ENCODE measurements at places on chromosomes 3 and 15.
A peak's percentile ranks its signal among the peaks of the same experiment; 100 is the strongest.

DNA sequence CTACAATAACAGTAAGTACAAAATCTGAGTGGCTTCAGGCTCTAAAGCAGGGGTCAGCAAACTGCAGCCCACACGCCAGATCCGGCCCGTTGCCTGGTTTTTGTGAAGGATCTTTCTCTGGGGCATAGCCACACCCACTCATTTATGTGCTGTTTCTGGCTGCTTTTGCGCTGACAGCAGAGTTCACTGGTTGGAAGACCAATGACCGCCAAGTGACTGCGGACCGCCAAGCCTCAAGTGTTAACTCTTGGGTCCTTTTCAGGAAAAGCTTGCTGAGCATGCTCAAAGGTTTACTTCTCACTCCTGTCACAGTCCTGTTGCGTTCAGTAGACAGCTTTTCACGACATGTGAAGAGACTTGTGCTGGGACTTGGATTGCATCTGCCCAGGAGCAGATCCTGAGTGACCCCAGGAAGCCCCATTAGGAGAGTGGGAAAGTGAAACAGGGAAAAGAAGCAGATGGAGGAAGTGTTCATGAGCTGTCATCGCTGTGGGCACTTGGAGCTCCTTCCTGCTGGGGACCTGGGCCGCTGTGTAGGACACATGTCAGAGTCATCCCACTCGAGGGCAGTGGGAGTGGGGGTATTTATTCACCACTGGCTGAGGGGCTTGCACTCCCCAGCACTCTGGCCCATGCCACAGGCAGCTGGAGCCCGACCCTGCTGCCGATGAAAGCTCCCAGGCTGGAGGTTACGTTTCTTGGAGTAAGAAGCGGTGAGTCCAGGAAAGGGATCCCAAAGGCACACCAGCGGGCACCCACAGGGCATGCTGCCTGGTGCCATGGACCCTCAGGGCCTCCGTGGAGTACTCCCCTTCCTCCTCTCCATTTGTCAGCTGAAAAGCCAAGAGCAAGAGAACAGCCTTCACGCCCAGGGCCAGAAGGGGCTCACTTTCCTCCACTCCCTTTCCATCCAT lies 249.1 kb downstream of the PLCL2 start:
- no peak for DNase-seq

DNA sequence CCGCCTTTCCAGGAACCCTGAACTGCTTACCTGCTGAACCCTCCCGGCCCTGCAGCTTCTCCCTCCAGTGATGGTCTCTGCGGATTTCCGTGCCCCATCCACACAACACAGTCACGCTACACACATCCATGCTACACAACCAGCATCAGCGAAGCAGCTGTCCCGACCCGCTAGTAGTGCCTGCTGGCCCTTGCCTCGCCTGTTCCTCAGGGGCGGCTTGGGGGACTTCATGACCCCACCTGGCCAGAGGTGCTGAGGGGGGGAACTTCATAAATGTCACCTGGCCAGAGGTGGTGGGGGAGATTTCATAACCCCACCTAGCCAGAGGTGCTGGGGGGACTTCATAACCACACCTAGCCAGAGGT lies 530 bp upstream of the TUBGCP5 start:
- DNase-seq = no peak

DNA sequence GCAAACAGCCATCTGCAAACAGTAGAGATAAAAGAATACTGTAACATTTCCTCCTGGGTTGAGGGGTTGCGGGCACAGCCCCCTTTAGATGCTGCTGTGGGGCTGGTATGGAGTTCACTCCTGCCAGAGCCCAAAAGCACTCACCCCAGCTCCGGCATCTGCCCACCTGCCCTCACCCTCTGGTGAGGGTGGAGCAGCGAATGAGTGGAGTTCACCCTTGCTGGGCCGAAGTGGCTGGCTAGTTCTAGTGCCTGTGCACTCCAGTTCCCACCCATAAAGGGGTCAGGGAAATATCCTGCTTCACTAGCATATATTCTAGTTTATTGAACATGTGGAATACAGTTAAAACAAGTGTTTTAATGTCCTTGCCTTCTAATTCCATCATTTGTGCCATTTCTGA lies 209.7 kb upstream of the SGO1 start:
- no peak for DNase-seq

- no peak for DNase-seq
These were observed 36.8 kb upstream of the KIF23 start for GRCh38 chr15:69377216-69377970.

DNA sequence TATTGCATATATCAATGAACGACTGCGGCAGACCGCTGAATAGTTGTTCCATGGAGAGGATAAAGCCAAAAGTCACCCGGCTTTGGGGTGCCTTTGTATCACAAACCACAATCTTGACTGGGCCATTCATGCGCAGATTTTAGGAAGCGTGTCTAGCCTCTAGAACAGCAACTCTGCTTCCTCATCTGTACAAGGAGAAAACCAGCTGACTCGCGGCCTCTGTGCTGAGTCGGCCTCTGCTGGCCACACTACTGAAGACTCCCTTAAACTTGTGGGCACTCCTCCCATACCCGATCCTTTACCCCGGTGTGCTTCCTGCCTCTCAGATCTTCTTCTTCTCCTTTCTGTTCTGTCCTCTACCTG lies 872 bp downstream of the DLEC1 start:
- DNase-seq = peak; percentile 26

GRCh38 chr15:71601038-71601834 lies 209.1 kb upstream of the NR2E3 start:
- DNase-seq = no peak

DNA sequence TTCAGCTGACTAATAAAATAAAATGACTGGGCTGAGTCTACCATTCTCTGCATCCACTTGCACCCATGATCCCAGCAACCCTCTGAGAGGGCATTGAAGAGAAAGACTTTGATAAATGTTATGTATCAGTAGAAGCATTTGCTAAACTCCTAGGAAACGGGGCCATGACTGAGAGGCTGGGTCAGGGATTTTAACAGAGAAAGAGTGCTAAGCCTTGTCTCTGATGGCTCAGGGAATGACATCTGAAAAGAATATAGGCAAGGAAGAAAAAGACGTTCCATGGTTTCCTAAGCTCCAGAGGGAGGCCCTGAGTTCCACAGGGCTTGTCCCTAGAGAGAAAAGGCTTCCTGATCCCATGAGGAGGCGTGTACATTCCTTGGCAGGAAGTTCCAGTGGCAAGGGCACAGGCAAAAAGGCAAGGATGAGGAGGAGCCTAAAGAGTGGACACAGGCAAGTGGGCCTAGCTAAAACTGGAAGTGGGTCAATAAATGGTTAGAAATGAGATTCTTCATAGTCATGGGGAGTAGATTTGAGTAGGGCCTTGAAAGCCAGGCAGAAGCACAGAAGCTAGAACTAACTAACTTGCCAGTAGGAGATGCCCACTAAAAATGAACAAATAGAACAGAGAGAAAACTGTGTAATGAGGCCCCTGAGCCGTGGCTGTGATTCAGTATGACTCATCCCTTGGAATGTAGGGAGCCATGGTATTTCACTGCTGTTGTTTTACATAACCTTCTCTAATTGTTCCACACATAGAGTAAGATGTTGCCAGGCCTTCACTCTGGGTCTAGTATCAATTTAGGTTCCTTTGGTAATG lies 44.9 kb upstream of the MANF start:
- no peak for DNase-seq

- DNase-seq = no peak
These were observed 49.4 kb upstream of the SYNPR start for GRCh38 chr3:63228677-63229076.

GRCh38 chr3:58032186-58032585 lies 24.0 kb downstream of the FLNB start:
- DNase-seq = no peak

- peak; percentile 45 for DNase-seq
These were observed 528 bp downstream of the LPCAT4 start for GRCh38 chr15:34366271-34367065.

DNA sequence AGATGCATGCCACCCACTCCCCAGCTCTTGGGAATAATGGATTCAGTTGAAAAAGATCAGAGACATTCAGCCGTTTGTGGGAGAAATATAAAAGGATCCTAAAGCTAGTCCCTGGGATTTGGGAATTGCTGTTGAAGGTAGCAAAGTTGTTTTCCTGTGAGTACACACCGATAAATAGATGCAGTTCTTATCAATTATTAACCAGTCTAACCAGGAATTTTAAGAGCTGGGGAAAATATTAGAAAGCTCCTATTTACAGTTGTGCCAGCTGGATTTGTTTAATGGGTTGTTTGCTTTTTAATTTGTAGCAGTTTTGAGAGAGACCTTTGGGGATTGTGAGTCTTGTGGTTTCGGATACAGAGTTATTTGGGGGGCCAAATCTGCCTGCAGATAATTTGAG lies 44.2 kb upstream of the SKOR1 start:
- DNase-seq = no peak

GRCh38 chr3:182605882-182606611 lies 187.3 kb upstream of the ATP11B start:
- DNase-seq = no peak

Measured in stimulated activated naive CD4-positive, alpha-beta T cell (primary cell).